ENCODE measurements at places on chromosomes 6 and 20. TPM values are rescaled to one million over a fixed set of nuclear protein-coding genes. Genes with fewer than 3 reads are reported as not detected.

SLC22A2 gene
- total RNA-seq = 0.23 TPM

ZCCHC3 gene
- total RNA-seq = 11.3 TPM

ACSS1 gene
- 0.89 TPM for total RNA-seq

SEC63 gene
- total RNA-seq = 38.3 TPM

NKAIN2 gene
- not detected for total RNA-seq

TINAG gene
- not detected for total RNA-seq

MUCL3 gene
- total RNA-seq = not detected

TREM1 gene
- total RNA-seq = 5.3 TPM

HFE gene
- 24.6 TPM for total RNA-seq

POU5F1 gene
- total RNA-seq = 0.51 TPM

PRR18 gene
- not detected for total RNA-seq

CNR1 gene
- not detected for total RNA-seq

KIF25 gene
- 0.14 TPM for total RNA-seq

ECHDC1 gene
- total RNA-seq = 57.6 TPM

MRPS10 gene
- 44.8 TPM for total RNA-seq

OPRL1 gene
- 3.0 TPM for total RNA-seq

KLHDC3 gene
- 46.9 TPM for total RNA-seq

PLA2G7 gene
- total RNA-seq = not detected

Data from smooth muscle cell of the umbilical artery (primary cell).